ENCODE measurements at places on chromosomes 16 and 17.

- no peak for DNase-seq
Observed at GRCh38 chr16:49351096-49351487, 22.5 kb upstream of the C16orf78 start.

DNA sequence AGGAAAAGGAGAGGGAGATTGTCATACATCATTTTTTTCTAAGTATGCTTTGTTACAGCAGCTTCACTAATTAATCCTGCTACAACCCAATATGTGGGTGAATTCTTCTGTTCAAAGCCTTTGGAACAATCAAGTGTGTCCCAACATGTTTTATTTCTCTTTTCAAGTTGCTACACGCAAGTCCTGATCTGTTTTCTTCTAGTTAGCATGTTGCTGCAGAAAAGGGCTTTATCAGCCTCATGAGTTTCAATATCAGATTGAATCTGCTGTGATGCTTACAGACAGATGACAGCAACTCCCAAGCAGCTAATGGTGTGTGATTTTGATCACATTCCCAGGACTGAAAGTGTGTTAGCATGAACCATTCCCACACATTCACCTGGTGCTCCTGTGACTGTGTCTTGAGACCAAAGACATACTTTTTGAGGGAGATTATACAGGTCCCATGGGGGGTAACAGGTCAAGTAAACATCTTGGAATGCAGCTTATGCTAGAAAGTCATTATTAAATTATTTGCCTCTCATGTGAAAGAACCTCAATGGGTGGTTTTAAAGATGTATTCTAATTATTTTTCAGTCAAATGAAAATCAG is 96.9 kb upstream of the KCNJ16 start:
- no peak for DNase-seq

DNA sequence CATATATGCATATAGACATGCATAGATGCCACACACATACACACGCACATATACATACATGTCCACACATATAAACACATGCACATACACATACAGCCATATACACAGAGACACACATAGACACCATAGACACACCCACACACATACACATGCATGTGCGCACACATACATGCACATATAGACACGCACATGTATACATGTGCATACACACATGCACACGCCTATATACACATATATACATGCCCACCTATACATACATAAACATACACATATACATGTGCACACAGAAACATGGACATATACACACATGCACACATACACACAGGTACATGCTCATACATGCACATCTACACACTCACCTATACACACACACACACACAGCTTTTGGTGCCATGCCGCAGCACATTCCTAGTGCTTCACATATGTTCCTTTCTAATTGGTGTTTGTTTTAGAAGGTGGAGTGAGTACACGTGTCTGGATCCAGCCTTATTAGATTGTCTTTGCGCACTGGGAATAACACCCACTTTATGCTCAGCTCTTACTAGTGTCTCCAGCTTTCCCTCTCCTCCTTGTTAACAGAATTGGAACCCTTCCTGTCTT is 198.0 kb downstream of the RPTOR start:
- no peak for DNase-seq

- no peak for DNase-seq
Observed at GRCh38 chr16:23348579-23349469, 46.7 kb downstream of the SCNN1B start.

- no peak for DNase-seq
Observed at GRCh38 chr17:12790249-12791106, 1.2 kb downstream of the ARHGAP44 start.

DNA sequence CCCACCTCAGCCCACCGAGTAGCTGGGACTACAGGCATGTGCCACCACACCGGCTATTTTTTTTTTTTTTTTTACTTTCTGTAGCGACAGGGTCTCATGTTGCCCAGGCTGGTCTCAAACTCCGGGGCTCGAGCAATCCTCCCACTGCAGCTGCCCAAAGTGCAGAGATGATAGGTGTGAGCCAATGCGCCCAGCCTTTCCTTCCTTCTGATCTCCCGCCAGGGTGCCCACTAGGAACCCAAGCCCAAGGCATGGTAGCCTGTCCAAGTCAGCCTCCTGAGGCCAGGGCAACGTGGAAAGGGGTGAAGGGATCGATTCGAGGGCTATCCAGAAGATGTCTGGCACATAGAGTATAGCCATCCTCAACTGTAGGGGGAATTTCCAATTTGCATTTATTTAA is 9.6 kb upstream of the CREBBP start:
- no peak for DNase-seq
